ENCODE measurements at places on chromosomes 7 and 10. TPM values are rescaled to one million over a fixed set of nuclear protein-coding genes. Genes with fewer than 3 reads are reported as not detected.

Gene HMX2
- not detected for total RNA-seq

- no peaks in the 10 kb centered on the region for H3K4me1 ChIP-seq
- no peak for DNase-seq
- no peak overlapping the region for H3K27ac ChIP-seq
- H3K4me3 ChIP-seq: no peak overlapping the region
- H3K36me3 ChIP-seq: no peaks in the 10 kb centered on the region
Observed at GRCh38 chr7:43444711-43445578, 138.0 kb upstream of the STK17A start.

DNA sequence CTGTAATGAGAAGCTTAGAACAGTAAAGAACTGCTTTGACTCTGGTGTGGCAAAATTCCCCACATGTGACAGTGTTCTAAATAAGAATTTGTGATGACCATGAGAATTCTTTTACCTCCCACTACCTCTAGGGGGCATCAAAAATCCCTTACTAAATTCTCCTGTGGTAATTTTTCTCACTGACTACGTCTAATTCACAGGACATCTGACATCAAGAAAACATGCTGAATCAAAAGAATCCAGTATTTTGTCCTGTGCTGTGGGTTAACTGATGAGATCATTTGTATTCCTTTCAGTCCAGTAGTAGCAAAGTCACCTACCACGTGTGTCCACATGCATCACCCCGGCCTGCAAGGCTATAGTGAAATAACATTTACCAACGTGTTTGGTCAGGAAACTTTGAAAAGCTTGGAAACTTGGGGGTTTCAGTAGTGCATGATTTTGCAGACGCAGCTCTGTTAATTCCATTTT is 103.8 kb downstream of the ATE1 start:
- no peaks in the 10 kb centered on the region for H3K4me1 ChIP-seq
- no peak overlapping the region for H3K4me3 ChIP-seq
- no peaks in the 10 kb centered on the region for H3K27me3 ChIP-seq
- no peak overlapping the region for H3K27ac ChIP-seq
- H3K36me3 ChIP-seq: peaks cover 12% of the 10 kb centered on the region

DNA sequence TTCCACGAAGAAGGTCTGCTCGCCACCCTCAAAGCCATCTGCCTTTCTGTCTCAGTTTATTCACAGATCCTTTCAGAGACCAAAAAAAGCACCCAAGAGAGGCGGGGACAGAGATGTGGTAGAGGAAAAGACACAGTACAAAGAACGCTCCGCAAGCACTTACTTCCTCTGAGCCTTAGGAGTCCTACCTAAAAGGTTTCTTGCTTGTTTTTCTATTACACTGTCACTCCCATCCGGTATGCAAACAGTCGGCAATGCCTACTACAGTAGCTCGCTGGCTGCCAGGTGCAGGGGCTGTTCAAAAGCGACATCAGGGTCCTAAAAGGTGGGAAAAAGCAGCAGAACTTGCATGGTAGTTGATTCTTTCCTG is 816 bp downstream of the TECPR1 start:
- peaks cover 42% of the 10 kb centered on the region for H3K4me1 ChIP-seq
- H3K36me3 ChIP-seq: peaks cover 33% of the 10 kb centered on the region
- peak overlapping the region; percentile 98 for H3K4me3 ChIP-seq

DNA sequence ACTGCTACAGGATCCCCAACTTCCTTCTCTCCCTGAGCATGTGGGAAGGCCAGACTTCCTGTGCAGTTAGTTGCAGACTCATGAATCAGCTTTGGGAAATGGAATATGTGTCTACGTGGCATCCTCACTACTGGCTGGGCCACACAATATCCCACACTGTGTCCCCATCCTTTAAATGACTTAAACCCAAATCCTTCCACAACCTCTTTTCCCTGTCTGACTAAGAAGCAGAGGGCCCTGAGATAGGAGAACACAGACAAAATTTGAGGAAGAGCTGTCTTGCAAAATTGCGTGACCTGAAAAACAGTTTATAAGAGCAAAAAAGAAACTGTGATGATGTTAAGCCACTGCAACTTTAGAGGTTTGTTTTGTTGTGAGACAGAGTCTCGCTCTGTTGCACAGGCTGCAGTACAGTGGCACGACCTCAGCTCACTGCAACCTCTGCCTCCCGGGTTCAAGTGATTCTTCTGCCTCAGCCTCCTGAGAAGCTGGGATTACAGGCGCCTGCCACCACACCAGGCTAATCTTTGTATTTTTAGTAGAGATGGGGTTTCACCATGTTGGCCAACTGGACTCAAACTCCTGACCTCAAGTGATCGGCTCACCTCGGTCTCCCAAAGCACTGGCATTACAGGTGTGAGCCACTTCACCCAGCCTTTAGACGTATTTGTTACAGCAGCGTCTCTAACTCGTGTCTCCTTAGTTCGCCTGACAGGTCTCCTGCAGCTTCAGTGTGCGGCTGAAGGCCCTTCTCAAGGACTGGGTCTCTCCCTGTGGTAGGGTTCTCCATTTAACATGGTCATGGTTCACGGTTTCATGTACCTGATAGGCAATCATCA is 46.9 kb upstream of the SFMBT2 start:
- DNase-seq: no peak
- H3K36me3 ChIP-seq: no peaks in the 10 kb centered on the region
- H3K27ac ChIP-seq: no peak overlapping the region
- H3K4me3 ChIP-seq: no peak overlapping the region
- H3K4me1 ChIP-seq: peaks cover 2% of the 10 kb centered on the region

DNA sequence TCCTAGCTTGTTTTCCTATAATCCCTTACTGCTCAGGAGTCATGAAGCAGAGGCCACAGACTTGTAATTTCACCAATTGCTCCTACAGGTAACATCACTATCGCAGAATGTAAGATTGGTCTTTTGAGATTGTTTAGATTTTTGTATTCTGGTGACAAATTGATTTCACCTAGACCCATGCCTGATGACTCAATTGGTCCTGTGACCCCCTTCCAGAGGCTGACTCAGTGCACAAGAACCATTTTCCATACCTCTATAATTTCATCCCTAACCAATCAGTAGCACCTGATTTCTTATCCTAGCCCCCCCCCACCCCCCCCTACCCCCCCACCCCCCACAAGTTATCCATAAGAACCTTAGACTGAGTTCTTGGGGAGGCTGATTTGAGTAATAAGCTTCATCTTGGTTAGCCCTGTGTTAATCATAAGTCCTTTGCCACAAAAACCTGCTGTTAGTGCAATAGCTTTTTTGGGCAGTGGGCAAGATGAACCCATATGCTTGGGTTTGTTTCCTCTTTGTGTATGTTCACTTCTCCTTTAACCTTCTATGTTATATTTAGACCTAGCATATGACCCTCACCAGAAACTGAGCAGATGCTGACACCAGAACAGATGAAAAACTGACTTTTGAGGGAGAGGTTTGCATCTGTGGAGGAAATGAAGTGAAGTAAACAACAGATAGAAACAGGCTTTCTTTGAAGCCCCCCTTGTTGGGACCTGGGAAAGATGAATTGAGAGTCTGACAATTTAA is 187.1 kb downstream of the KIF20B start:
- peaks cover 11% of the 10 kb centered on the region for H3K27me3 ChIP-seq
- no peak for DNase-seq
- no peak overlapping the region for H3K27ac ChIP-seq
- H3K4me1 ChIP-seq: no peaks in the 10 kb centered on the region

GRCh38 chr7:114419441-114420272 is 5.0 kb downstream of the FOXP2 start:
- no peak for DNase-seq
- no peaks in the 10 kb centered on the region for H3K27me3 ChIP-seq
- no peak overlapping the region for H3K4me3 ChIP-seq
- H3K4me1 ChIP-seq: no peaks in the 10 kb centered on the region

Gene SLC29A3
- total RNA-seq: 7.3 TPM

DNA sequence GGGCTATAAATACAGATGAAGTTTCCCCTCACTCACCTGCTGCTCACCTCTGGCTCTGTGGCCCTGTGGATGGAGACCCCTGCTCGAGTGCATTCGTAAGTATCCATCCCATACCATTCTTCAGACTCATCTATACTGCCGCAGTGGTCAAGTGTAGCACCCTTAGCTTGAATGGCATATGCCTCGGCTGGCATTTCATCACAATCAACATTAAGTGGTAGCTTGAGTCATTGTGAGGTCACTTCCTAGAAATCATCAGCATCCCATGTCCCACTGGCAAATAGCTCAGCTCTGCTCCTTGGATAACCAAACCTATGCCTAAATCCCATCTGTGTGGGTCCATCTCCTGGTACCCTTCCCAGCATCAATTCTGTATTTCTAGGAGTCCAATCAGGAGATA is 38.2 kb downstream of the MDH2 start:
- DNase-seq: no peak
- H3K27ac ChIP-seq: no peak overlapping the region
- no peak overlapping the region for H3K4me3 ChIP-seq

Gene PRLHR
- not detected for total RNA-seq

DNA sequence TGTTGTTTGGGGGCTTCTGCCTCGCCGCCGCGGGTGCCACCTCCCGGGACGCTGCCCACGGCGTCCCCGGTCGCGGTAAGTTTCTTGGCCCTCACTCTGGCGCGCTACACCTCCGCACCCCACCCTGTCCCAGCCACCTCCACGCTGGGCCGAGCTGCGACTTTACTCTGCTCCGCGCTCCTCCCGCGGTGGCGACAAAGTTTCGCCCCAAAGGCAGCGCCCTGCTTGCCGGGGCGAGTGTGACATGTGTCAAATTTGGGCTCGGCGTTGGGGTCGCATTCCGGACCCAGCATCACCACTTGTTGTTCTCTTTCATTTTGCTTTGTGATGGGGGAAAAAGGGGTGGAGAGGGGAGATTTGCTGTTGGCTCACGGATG is 167.7 kb upstream of the PPP1R3A start:
- DNase-seq: no peak
- H3K36me3 ChIP-seq: no peaks in the 10 kb centered on the region
- H3K4me1 ChIP-seq: peaks cover 36% of the 10 kb centered on the region
- H3K4me3 ChIP-seq: peak overlapping the region; percentile 78

DNA sequence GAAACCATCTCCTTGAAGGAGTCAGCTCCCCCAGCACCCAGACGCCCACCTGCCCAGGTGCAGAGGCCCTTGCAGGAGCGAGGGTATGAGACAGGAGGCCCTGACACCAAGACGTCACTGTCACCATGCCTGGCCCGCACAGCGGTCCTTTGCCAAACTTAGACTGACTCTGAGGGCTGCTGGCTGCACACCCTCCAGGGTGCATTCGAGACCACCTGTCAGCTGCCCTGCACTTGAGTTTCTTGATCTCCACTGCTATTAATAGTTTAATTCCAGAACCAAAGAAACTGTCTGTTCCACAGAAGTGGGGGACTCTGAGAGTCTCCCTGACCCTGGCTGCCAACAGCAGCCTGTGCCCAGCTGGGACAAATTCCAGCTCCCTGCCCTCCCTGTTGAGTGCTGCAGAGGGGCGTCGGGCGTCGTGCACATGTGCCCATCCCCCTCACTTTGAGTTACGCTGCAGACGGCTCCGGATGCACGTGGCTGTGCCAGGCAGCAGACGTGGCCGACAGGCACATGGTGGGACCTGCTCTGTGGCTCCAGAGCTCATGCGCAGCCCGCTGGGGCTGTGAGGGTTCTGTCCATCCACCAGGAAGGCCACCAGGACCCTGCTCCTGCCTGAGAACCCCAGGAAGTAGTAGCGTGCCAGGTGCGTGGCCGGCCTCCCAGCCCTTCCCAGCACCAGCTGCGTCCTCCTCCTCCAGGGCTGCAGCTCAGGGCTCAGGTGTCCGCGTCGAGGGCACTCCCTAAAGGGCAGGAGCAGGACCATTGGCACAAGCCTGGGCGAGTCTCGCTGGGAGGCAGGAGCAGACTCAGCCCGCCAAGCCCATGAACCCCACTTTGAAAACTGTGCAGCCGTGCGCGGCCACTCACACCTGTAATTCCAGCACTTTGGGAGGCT is 24.8 kb downstream of the ELFN1 start:
- no peak overlapping the region for H3K27ac ChIP-seq
- H3K36me3 ChIP-seq: no peaks in the 10 kb centered on the region
- H3K4me3 ChIP-seq: no peak overlapping the region
- no peaks in the 10 kb centered on the region for H3K4me1 ChIP-seq

Gene SFTPA2
- total RNA-seq: not detected

- H3K27ac ChIP-seq: no peak overlapping the region
- H3K4me1 ChIP-seq: peaks cover 57% of the 10 kb centered on the region
- H3K27me3 ChIP-seq: no peaks in the 10 kb centered on the region
- DNase-seq: no peak
- H3K36me3 ChIP-seq: no peaks in the 10 kb centered on the region
- no peak overlapping the region for H3K4me3 ChIP-seq
Observed at GRCh38 chr7:17150018-17150417, 148.4 kb upstream of the AHR start.

GRCh38 chr7:47327698-47328391 is 254.1 kb downstream of the TNS3 start:
- no peaks in the 10 kb centered on the region for H3K36me3 ChIP-seq
- no peak overlapping the region for H3K27ac ChIP-seq
- no peaks in the 10 kb centered on the region for H3K27me3 ChIP-seq
- peaks cover 2% of the 10 kb centered on the region for H3K4me1 ChIP-seq
- DNase-seq: no peak

- H3K27ac ChIP-seq: peak overlapping the region; percentile 57
- no peak overlapping the region for H3K4me3 ChIP-seq
- peaks cover 37% of the 10 kb centered on the region for H3K36me3 ChIP-seq
- no peaks in the 10 kb centered on the region for H3K27me3 ChIP-seq
- DNase-seq: no peak
Observed at GRCh38 chr7:130966246-130967009, 232.4 kb upstream of the KLF14 start.

Gene GOLGA7B
- 0.34 TPM for total RNA-seq

- H3K27me3 ChIP-seq: no peaks in the 10 kb centered on the region
- no peaks in the 10 kb centered on the region for H3K36me3 ChIP-seq
- H3K27ac ChIP-seq: no peak overlapping the region
- no peak for DNase-seq
Observed at GRCh38 chr10:47245731-47246350, 54.2 kb upstream of the GDF10 start.

DNA sequence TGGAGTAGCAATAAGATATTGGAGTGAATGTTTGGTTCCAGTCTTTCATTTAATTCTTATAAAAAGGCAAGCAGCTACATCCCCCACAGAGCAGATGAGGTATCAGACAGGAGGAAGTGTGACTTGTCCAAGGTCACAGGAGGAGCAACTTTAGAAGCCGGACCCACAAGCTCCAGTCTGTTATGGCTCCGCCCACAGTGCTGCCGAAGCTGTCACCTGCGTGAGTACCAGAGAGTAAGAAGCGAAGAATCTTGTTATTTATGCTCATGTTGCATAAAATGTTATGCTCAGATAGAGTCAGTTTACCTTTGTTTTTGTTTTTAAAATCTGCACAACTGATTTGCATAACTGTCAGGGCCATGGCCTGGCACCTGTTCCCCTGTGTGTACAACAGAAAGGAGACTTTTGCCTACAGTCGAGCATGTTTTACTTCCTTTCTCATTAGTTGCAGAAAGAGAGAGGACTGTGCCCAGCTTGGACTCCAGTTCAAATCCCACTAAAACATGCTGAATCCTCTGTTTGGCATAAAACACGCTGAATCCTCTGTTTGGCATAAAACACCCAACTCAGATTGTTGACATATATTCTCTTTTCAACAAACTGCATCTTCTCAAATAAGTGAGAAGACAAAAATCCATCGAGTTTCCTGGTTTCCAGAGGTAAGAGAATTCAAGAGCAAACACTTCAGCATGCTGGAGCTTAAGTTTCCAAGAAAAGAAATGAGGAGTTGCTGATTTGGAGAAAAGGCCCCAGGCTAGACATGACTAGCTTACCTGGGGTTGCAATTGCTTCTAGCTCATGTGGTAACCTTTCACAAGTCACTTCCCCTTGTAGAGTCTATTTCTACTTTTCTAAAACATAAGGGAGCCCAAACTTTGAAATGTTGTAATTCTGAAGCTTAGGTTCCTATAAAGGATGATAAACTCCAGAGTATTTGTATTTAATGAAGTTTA is 409.8 kb upstream of the ZMIZ1 start:
- H3K27me3 ChIP-seq: peaks cover 9% of the 10 kb centered on the region
- DNase-seq: no peak
- H3K36me3 ChIP-seq: no peaks in the 10 kb centered on the region

Gene AIMP2
- total RNA-seq: 82.9 TPM

Measured in activated T-helper 2 cell treated with anti-CD3 and anti-CD28 coated beads, Interferon-gamma antibody, Interleukin-2, Interleukin-4, amounts not matched to agents 10 μg/mL and 5 μg/mL and 100 μg/mL, durations not matched to agents 14 hours and 24 hours and 36 hours (primary cell).